Activated naive CD8-positive, alpha-beta T cell treated with anti-CD3 and anti-CD28 coated beads, Interleukin-2, amount 10 ng/mL, durations not matched to agents 7 days and 5 days (primary cell): ENCODE measurements at places on chromosomes 2 and 18. TPM values are rescaled to one million over a fixed set of nuclear protein-coding genes. Genes with fewer than 3 reads are reported as not detected.

Gene MAPK4
- total RNA-seq: not detected

Gene LRRTM1
- not detected for total RNA-seq

Gene DYNAP
- total RNA-seq: not detected

Gene TPO
- not detected for total RNA-seq

Gene GPAT2
- 15.0 TPM for total RNA-seq

Gene EML6
- total RNA-seq: 2.4 TPM

Gene ALPG
- total RNA-seq: not detected

Gene TMEM163
- 0.19 TPM for total RNA-seq

Gene NCOA1
- total RNA-seq: 23.6 TPM

Gene KLHL30
- not detected for total RNA-seq

Gene OTX1
- not detected for total RNA-seq

Gene CCL20
- total RNA-seq: not detected
